NCI-H446 treated with DMSO at 0.1 percent for 48 hours (cell line): ENCODE measurements at places on chromosomes 7 and 10.

GRCh38 chr7:100008525-100008924, 6.9 kb upstream of the ZKSCAN1 start:
- no peak for DNase-seq

- DNase-seq, result no peak
Observed at GRCh38 chr7:50121286-50121685, 28.2 kb upstream of the ZPBP start.

- no peak for DNase-seq
Observed at GRCh38 chr7:95593343-95593742, 3.0 kb downstream of the PDK4 start.

GRCh38 chr7:87934699-87935383, 790 bp downstream of the ADAM22 start:
- no peak for DNase-seq

GRCh38 chr10:49360271-49361177, 35.4 kb downstream of the DRGX start:
- DNase-seq, result peak; percentile 18

GRCh38 chr10:95906677-95907455, 909 bp upstream of the CC2D2B start:
- no peak for DNase-seq
